T-helper 2 cell (primary cell): ENCODE measurements at places on chromosomes 1 and 21.

DNA sequence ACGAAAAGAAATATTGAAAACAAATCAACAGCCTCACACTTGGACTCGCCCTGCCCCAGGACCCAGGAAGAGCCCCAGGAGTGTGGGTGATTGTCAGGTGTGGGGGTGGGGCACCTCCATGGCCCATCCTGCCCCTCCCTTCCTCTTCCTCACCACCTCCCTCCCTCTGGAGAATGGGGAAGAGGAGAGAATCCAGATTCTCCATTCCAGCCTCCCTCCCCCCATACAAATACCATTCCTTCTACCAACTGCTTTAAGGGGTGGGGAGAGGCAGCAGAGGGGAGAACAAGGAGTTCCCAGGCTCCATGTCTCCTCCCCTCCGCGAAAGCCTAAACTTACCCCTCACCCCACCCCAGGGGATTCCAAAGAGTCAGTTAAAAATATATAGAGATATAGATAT, 36.7 kb downstream of the MEF2D start:
- no peak for DNase-seq

- no peak for DNase-seq
Observed at GRCh38 chr1:8155528-8156186, 129.5 kb upstream of the ERRFI1 start.

GRCh38 chr1:20717452-20718342, at the start of gene KIF17:
Gene KIF17 (minus strand): TSS chr1:20718007. CDS start chr1:20717706, 301 bp downstream.
- DNase-seq, result peak; percentile 72

DNA sequence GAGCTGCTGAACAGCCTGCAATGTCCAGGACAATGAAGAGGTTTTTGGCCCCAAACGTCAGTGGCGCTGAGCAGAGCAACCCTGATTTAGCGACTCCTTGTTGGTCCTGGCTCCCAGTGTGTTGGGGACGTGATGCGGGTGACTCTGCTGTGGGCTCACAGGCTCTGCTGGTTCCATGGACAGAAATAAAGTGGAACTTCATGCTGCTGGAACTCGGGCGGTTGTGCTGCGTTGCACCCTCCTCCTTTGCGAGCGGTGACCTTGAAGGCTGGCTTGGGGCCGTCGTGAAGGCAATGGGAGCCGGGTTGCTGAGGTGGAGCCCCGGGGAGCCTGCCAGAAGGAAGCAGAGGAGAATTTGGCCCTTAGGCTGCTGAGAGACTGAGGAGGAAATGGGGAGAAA, 122.6 kb upstream of the C1orf174 start:
- DNase-seq, result no peak

DNA sequence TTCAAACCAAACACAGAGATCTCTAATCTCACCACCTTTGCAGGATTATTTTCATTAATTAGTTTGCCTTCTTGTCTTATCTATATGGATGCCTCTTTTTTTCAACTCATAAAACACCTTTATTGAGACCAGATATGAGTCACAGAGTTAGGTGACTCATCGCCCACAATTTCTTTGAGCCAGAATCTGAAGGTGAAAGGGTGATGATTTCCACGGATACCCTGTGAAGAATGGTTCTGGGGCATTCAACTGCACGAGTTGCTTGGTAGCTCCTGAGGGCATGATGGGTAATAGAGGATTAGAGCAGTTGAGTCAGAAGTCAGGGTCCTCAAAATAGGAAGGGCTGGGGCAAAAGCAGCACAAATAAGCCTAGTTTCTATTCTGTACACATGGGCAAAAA, 128.2 kb downstream of the TBX19 start:
- peak; percentile 89 for DNase-seq

- DNase-seq, result no peak
Observed at GRCh38 chr1:162204823-162205155, 135.3 kb downstream of the NOS1AP start.

- DNase-seq, result no peak
Observed at GRCh38 chr1:110364221-110364620, 25.0 kb downstream of the RBM15 start.

DNA sequence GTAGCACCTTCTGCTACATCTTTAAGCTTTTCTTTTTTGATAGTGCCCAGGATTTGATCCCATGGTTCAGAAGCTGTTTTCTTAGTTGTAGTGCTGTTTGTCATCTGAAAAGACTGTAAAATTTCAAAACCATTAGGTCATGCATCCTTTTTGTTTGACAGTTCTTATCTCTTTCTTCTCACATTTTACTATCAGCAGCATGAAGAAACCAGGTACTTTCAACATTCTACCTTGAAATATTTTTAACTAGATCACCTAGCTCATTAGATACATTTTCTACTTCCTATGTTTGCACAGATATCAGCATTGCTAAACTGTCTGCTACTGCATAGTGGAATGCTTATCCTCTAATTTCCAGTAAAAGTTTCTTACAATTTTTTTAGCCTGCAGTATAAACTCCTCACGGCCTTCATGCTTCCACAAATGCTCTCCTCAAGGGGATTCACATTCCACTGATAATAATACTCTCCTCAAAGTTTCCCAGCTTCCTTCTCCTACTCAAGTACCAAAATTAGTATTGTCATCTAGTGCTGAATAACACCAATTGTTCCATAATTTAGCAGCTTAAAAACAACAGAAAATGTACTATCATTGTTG, 243.9 kb upstream of the ZRANB2 start:
- DNase-seq, result no peak

DNA sequence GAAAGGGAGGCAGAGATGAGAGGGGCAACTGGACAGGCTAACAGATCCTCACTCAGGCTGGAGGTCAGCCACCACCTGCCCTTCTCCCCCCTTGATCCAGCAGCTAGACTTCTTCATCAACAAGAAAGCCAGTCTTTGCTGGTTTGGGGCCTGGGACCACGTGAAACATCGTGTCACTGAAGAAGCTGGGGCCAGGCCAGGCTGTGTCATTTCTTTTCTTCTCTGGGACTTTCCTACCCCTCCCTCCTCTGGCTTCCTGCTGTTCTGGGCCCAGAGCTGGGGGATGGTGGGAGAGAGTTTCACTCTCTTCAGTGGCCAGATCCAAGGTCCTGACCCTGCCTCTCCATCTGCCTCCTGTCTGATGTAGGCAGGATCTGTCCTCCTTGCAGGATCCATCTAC, 18.1 kb upstream of the SLC26A9 start:
- DNase-seq, result peak; percentile 55
